ENCODE measurements at places on chromosomes 5 and 9.

- DNase-seq = no peak
These were observed 74.5 kb downstream of the MVB12B start for GRCh38 chr9:126401107-126401506.

GRCh38 chr9:14405176-14405706 lies 91.3 kb upstream of the NFIB start:
- DNase-seq = no peak

DNA sequence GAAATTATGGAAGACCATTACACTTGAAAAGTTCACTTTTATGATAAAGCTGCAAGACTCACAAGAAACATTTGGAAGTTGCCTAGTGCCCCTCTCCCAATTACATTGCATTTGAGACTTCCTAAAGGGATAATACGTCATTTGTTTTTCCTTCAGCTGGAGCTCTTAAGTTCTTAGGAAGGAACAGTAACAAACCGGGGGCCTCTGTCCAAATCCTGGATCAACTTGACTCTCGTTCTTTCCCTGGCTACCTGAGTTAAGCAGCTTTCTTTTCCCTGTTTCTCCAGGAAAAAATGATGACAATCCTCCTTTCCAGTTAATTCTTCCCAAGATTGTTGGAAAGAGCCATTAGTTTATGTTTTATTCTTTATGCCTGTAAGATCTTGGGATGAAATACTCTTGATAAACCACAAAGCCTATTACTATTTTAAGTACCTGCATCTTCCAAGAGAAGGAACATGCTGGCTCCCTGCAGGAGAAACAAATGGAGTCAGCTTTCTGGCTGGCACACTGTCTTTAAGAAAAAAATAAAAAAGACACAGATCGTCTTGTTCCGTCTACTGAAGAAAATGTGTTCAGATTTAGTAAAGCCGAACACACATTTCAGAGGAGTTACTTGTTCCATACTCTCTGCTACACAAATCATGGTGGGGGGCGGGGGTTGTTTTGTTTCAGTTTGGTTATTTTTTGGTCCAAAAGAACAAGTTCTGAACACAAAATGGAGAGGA lies 297.9 kb downstream of the EFNA5 start:
- no peak for DNase-seq

GRCh38 chr9:71562140-71562539 lies 206.2 kb downstream of the CEMIP2 start:
- no peak for DNase-seq

DNA sequence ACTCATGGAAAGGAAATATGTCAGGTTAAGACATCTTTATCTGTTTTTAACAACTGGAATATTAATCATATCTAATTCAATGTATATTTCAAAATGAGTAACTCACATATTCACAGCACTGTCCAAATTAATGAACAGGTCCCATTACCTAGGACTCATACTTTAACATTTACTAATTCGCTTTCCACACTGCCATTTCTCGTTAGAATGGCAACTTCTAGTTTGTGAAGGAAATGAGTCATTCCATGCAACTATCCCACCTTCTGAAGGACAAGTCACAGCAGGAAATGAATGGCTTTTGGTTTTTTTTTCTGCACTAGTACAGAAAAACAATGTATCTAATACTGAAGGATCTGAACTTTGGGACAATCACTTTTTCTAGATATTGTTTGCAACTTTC lies 24.6 kb upstream of the IFNK start:
- DNase-seq = no peak

DNA sequence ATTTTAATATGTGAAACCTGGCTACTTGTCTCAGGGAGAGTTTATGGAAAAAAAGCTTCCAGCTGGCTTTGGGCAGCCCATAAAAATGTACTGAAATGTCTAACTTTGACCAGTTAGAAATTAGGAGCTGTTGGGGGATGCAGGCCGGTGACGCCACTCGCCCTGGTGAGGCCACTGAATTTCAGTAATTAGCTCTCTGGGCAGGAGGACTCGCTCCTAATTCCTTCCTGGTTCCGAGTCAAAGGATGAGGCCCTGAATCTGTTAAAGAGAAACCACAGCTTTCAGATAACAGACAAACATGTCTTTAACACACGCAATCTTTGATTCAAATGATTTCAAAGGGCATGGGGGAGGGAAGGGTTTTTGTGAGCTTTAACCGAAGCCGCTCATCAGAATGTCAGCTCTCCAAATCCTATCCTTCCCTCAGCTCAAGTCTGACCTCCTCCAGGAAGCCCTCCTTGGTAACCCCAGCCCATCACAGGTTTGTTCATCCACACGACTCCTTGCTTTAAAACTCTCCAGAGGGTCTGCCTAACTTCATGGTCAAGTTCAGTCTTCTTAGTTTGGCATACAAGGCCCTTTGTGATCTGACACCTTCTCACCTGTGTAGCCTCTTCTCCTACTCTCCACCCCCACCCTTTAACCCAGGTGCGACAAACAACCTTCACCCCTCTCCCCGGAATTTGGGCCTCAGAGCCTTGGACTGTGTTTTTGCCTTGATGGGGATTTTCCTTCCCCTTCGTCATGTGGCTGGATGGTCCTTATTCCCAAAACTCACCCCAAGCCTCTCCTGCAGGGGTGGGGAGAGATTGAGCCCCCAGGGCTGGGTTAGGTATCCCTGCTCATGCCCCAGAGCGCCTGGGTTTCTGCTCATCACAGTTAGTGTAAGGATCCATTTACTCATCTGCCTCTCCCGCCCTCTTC lies 13.6 kb upstream of the PHF19 start:
- DNase-seq = no peak

DNA sequence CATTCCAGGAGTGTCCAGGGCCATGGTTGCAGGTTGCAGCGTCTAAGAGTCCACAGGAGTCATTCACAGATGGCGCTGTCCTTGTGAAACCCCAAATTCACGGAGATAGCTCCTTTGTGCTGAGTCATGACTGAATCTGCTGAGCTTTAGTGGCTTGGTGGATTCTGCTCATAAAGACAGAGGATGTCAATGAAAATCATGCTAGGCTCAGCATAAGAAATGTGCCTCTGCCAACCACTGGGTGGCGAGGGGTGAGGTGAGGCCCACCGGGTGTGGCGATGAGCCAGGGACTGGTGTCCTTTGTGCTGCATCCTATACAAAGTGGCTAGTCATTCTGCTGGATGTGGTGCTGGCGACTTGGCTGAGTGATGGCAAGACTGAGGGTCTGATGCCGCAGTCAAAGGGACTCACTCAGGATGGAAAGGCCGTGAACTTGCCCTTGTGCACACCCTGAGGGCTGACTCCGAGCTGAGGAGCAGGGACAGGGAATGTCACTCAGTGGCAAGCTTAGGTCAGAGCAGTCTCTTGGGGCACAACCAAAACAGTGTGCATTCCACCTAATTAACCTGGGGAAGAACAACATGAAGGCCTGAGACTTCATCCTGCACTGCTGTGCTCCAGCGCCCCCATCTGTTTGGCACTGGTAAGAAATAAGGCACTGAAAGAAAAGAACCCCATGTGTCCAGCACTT lies 71.5 kb downstream of the DAP start:
- DNase-seq = no peak

- DNase-seq = no peak
These were observed 19.6 kb downstream of the ARHGEF37 start for GRCh38 chr5:149600932-149601331.

GRCh38 chr5:111069839-111070238 lies 1.7 kb upstream of the TSLP start:
- DNase-seq = no peak

Measured in NCI-H1436 (cell line).